ENCODE measurements at places on chromosomes 3 and 15. TPM values are rescaled to one million over a fixed set of nuclear protein-coding genes. Genes with fewer than 3 reads are reported as not detected.

The SELENOS gene
- total RNA-seq: 148 TPM

The WDR93 gene
- 0.15 TPM for total RNA-seq

The PFKFB4 gene
- total RNA-seq: 15.7 TPM

The MCF2L2 gene
- total RNA-seq: not detected

The DGKG gene
- 12.1 TPM for total RNA-seq

The GOLGA6L7 gene
- not detected for total RNA-seq

The KNSTRN gene
- 49.1 TPM for total RNA-seq

The TFDP2 gene
- 17.9 TPM for total RNA-seq

The LEKR1 gene
- total RNA-seq: 1.00 TPM

The GPR149 gene
- not detected for total RNA-seq

The ZCWPW2 gene
- not detected for total RNA-seq

The GP9 gene
- not detected for total RNA-seq

The IQCF5 gene
- not detected for total RNA-seq

The PPP1R14D gene
- 0.28 TPM for total RNA-seq

The SPTBN5 gene
- 0.22 TPM for total RNA-seq

The AGTR1 gene
- total RNA-seq: 0.30 TPM

The SCN11A gene
- not detected for total RNA-seq

The ALDH1L1 gene
- total RNA-seq: 0.11 TPM

The SMCO1 gene
- total RNA-seq: not detected

The SERINC4 gene
- 0.10 TPM for total RNA-seq

The ITPR1 gene
- total RNA-seq: 5.9 TPM

The SAMD7 gene
- total RNA-seq: not detected

The CDHR4 gene
- total RNA-seq: 0.29 TPM

The HIGD2B gene
- not detected for total RNA-seq

The CFAP20DC gene
- 2.3 TPM for total RNA-seq

Data from A549 treated with RU486 at 1 μM for 4 hours (cell line).